ENCODE measurements at places on chromosomes 5 and 9.

- no peak overlapping the region for H3K4me3 ChIP-seq
- peaks cover 6% of the 10 kb centered on the region for H3K4me1 ChIP-seq
- H3K27ac ChIP-seq: no peak overlapping the region
- no peak for DNase-seq
- peaks cover 6% of the 10 kb centered on the region for H3K36me3 ChIP-seq
Measured at GRCh38 chr5:1488882-1489680, 34.7 kb downstream of the LPCAT1 start.

- no peak overlapping the region for H3K4me3 ChIP-seq
- H3K27ac ChIP-seq: no peak overlapping the region
- H3K36me3 ChIP-seq: no peaks in the 10 kb centered on the region
- H3K27me3 ChIP-seq: no peaks in the 10 kb centered on the region
Measured at GRCh38 chr5:174272671-174273070, 227.2 kb downstream of the NSG2 start.

GRCh38 chr9:131167146-131167692, 41.8 kb downstream of the NUP214 start:
- H3K27me3 ChIP-seq: no peaks in the 10 kb centered on the region
- no peak for DNase-seq
- peaks cover 23% of the 10 kb centered on the region for H3K36me3 ChIP-seq
- no peak overlapping the region for H3K27ac ChIP-seq
- no peaks in the 10 kb centered on the region for H3K4me1 ChIP-seq

DNA sequence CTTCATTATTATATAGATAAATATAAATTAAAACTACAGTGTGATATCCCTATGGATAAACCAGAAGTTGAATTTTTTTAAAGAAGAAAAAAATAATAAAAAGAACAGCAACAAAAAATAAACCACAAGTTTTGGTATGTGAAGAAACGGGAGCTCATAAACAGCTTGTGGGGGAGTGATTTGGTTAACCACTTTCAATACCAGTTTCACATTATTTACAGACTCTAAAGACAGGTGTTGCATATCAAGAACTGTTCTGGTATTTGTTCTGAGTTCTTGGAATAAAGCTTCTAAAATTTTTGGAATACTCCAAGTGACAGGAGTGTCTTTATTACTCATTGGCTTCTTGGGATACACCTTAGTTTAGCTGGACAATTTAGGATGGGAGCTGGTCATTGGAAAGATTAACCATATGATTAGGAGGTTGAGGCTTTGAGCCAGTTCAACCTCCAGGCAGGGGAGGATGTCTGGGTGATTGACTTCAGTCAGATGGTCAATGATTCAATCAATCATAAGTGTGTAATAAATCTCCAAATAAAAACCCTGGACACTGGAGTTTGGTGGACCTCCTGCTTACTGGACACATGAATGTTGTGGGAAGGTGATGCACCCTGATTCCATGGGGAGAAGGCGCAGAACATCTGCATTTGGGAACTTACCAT, 2223.1 kb upstream of the C9orf72 start:
- no peaks in the 10 kb centered on the region for H3K27me3 ChIP-seq
- no peak for DNase-seq
- no peaks in the 10 kb centered on the region for H3K36me3 ChIP-seq
- H3K4me1 ChIP-seq: no peaks in the 10 kb centered on the region

DNA sequence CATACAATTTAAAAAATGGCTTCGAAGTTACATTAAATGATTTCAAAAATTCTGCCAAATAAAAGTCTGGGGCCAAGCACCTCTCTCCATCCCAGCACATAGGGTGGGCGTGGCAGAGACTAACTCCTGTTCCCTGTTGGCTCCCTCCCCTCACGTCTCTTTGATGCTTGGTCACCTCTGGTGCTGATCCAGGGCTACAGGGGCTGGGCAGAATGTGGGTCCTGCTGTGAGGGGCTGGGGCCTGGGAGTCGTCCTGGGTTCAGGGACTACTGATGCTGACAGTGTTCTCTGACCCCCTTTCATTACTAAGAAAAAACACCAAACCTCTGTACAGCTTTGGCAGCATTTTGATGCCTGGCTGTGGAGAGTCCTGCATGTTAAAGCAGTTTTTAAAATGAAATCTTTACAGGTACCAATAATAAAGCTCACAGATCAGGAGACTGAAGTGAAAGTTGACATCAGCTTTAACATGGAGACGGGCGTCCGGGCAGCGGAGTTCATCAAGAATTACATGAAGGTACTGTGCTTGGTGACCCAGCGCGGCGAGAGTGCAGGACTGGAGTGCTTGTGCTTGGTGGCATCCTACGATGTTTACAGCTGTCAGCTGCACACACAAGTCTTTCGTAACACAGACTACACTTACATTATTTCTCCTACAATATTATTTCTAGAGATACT, 29.0 kb downstream of the TENT4A start:
- no peaks in the 10 kb centered on the region for H3K4me1 ChIP-seq
- H3K36me3 ChIP-seq: peaks cover 31% of the 10 kb centered on the region
- no peak overlapping the region for H3K27ac ChIP-seq
- no peak overlapping the region for H3K4me3 ChIP-seq
- H3K27me3 ChIP-seq: no peaks in the 10 kb centered on the region
